ENCODE measurements at places on chromosomes 5 and 9.

GRCh38 chr5:107023732-107024131 lies 647.0 kb downstream of the EFNA5 start:
- DNase-seq: no peak

GRCh38 chr5:158074992-158075769 lies 216.2 kb upstream of the CLINT1 start:
- DNase-seq: peak; percentile 61

GRCh38 chr9:74336161-74336560 lies 161.0 kb upstream of the RORB start:
- DNase-seq: no peak

DNA sequence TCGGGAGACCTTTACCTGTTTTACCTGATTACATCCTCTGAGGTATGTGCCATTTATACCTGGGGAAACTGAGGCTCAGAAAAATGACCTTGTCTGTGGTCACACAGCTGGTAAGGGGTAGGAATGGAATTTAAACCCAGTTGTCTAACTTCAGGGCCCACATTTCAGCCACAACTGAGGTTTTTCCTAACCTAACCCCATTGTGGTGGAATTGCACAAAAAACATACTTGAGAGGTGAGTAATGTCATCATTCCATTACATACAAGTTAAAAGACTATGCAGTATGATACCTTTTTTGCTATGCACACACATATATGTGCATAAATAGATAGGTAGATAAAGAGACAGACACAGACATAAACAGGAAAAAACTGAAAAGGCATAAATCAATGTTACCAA lies 14.1 kb downstream of the FGF1 start:
- no peak for DNase-seq

DNA sequence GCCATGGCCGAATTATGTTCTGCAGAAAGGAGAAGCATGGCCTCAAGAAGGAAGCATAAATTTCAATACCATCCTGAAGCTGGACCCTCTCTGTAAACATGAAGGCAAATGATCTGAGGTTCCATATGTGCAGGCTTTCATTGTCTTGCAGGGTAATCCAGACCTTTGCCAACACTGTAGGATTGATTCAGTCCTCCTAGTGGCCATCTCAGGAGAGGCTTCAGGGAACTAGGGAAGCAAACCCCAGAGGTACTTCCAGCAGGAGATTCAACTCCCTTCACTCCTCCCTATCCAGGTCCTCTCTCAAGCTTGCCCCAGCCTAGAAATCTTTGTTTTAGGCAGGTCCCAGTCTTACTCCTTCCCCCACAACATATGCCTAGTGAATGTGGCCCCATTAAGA lies 99.3 kb upstream of the HCN1 start:
- no peak for DNase-seq

DNA sequence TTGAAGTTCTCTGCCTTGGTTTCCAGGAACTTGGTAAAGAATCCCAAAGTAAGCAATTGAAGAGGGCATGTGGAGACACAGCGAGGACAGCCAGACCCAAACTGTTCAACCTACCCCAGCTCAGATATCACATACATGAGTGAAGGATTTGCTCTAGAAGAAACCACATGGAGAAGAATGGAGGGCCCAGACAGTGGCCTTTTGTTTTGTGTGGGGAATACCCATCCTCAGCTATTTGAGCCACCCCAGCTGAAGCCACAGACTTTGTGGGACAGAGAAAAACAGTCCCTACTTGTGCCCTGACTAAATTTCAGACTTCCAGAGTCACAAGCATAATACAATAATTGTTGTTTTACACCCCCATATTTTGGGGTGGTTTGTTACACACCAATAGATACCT lies 387.1 kb downstream of the ZSWIM6 start:
- no peak for DNase-seq

GRCh38 chr9:108550106-108550505 lies 305.7 kb downstream of the ACTL7B start:
- no peak for DNase-seq

GRCh38 chr9:118734696-118735095 lies 634.5 kb downstream of the BRINP1 start:
- DNase-seq: no peak

DNA sequence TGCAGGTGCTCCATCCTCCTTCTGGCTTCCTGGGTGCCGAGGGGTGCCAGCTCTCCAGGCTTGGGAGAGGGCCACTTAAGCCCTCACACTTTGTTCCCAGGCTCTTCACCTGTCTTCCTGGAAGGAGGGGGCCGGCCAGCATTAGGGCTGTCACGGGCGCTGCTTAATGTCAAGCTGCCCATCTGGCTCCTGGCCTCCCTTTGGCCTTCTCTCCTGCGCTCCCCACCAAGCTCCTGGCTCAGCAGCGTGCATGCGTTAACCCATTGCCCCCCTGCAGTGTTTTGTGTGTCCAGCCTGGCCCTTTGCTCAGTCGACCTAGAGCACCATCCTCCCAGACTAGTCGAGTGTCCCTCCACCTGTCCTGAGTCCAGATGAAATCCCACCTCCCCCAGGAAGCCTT lies 21.3 kb downstream of the NTNG2 start:
- no peak for DNase-seq

DNA sequence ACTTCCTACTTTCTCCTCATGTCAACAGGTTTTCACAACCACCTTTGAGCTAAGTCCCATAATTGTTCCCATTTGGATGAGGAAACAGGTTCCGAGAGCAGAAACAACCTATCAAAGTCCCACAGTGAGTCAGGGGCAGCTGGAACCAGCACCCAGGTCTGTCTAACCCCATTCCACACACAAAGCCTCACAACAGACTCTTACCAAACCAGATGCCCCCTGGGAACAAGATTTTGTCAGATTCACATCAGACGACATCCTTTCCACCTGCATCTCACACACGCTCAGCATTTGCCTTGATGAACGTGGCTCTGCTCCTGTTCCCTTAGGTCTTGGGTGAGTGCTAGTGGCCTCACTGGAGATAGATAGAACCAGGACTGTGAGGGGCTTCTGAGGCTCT lies 17.0 kb downstream of the SWI5 start:
- no peak for DNase-seq

All from stimulated activated effector memory CD8-positive, alpha-beta T cell treated with anti-CD3 and anti-CD28 coated beads, Interleukin-12 subunit alpha, Interleukin-12 subunit beta, amount 100 ng/mL, for 72 hours (primary cell).